ENCODE measurements at places on chromosomes 16 and 17.
A peak's percentile ranks its signal among the peaks of the same experiment; 100 is the strongest.

- DNase-seq = no peak
These were observed 36.7 kb upstream of the ULK2 start for GRCh38 chr17:19904412-19904811.

- no peak for DNase-seq
These were observed 8.2 kb upstream of the C16orf95 start for GRCh38 chr16:87325423-87325858.

DNA sequence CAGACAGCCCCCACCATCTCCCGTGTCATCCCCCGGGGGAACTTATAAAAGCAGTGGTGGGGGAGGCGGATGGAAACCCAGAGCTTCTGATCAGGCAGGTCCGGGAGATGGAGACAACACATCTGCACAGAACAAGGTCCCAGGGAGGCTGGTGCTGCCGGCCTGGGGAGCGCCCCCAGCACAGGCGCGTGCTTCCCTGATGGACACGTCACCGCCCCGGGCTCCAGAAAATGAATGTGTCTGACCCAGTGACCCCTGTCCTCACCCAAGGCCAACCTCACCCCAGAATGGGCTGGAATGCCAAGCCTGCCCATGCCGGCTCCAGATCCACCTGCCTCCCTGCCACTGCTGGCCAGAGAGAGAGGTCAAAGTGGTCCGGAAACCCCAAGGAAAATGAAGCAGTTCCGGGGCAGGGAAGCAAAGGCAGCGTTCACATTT, 12.5 kb downstream of the SLC7A5 start:
- DNase-seq = no peak

DNA sequence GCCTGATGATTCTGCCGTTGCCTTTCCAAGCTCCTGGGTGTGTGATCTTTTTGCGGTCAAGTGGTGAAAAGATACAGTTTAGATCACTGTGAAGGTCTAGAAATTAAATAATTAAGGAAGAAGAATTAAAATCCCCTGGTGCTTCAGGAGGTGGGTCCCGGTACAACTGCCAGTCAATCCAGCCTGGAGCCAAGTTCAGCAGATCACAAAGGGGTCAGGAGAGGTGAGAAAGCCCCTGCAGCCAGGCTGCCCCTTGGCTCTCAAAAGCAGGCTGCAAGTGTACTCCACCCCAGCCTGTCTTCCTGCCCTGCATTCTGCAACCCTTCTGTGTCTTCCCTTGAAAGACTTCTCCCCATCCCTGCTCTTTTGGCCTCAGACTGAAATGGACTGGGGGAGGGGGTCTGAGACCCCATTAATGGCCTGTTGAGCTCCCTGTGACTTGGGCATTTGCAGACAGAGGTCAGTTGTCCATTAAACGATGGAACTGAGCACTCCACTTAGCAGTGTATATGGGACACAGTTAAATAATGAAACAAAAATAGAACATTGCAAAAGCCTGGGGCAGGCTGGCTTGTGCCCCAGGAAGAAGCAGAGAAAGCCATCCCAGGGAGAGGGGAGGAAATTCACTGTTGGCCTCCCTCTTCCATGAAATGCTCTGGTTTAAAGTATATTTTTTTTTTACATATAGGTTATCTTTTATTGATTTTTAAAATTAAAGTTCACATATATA, 15.1 kb downstream of the CACNG5 start:
- DNase-seq = no peak

- no peak for DNase-seq
These were observed 40.9 kb downstream of the MAPT start for GRCh38 chr17:45935197-45935709.

GRCh38 chr17:2996810-2997670, 66.4 kb downstream of the OR1D5 start:
- DNase-seq = no peak

- DNase-seq = no peak
These were observed 47.4 kb upstream of the KSR1 start for GRCh38 chr17:27408891-27409290.

GRCh38 chr17:79981661-79982101, 54.0 kb downstream of the TBC1D16 start:
- DNase-seq = no peak

DNA sequence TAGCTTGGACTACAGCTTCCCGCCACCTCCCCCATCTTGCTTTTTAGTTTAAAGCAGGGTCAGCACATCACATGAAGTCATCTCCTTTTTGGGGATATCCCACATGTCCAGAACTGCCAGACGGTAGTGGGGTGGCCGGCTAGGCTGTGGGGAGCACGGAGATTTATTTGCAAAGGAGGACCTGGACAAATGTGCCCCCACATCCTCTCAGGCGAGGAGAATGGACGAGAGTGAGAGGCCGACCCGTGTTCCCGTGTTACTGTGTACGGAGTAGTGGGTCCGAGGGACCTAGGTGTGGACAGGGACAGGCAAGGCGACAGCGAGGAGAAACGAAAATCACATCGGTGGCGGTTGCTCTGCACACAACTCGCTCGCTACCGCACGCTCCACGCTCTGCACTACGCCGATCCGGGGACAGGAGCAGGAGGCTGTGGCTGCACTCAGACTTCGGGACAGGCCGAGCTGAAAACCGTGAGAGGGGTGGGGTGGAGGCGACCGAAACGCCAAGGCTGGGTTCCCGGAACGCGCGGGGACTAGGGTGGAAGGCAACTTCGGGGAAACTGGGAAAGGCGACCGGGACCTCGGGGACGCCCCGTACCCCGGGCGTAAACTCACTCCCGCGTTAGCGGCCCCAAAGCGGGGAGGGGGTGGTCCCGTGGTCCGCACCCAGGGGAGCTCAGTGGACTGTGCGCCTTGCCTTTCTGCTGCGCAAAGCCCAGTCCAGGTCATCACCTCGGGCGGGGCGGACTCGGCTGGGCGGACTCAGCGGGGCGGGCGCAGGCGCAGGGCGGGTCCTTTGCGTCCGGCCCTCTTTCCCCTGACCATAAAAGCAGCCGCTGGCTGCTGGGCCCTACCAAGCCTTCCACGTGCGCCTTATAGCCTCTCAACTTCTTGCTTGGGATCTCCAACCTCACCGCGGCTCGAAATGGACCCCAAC, at the start of gene MT1A:
Gene MT1A, plus strand, starts transcription at position 853 of the 937 bp plus-strand sequence. Its CDS starts 73 bp downstream, at position 926.
- DNase-seq = no peak

DNA sequence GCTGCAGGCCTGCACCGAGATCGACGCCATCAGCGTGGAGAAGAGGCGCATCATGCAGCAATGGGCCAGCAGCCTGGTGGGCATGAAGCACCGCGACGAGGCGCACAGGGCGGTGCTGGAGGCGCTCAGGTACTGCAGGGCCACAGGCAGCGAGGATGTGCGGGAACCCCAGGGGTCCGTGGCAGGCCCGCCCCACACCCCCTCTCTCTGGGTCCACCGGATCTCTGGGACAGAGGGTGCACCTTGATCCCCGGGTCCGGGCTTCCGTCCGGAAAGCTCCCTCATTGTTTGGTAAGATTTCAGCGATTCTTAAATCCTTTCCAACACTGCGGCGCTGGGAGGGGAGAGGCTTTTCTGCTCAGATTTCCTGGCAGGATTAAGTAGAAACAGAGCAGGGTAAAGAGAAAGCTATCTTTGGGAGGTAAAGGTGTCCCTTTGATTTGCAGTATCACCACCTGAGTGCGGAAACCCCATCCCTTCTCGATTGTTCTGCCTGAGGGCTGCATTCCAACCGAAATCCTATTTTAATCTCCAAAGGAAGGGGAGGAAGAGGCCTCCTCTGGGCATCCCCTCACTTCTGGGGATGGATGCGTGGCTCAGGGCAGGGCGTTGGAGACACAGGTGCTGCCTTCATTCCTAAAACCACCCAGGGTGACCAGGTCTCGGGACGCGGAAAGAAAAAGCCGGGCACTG, 29.2 kb downstream of the CCDC40 start:
- DNase-seq = no peak

- DNase-seq = no peak
These were observed 19.0 kb upstream of the GNG13 start for GRCh38 chr16:819336-820043.

DNA sequence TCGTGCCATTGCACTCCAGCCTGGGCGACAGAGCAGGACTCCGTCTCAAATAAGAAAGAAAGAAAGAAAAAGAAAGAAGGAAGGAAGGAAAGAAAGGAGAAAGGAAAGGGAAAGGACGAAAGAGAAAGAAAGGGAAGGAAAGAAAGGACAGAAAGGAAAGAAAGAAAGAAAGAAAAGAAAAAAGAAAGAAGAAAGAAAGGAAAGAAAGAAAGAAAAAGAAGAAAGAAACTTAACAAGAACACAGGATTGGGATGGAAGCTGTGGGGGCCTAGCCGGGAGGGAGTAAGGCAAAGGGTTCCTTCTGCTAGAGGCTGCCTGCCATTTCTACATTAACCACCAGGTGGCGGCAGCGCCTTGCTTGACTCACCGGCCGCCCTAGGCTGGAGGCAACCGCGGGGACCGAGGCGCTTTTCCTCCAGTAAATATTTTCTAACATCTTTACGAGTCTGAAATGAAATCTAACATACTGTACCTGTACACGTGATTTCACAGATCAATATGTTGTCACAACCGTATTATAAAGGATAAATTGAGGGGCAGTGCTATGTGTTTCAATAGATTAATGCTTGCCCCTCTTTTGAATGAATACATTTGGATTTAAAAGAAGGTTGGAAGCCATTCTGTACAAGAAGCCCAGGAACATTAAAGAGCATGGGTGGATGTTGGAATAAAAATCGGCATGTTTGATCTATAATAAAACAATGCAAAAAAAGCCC, 6.1 kb downstream of the GJD3 start:
- peak; percentile 82 for DNase-seq

DNA sequence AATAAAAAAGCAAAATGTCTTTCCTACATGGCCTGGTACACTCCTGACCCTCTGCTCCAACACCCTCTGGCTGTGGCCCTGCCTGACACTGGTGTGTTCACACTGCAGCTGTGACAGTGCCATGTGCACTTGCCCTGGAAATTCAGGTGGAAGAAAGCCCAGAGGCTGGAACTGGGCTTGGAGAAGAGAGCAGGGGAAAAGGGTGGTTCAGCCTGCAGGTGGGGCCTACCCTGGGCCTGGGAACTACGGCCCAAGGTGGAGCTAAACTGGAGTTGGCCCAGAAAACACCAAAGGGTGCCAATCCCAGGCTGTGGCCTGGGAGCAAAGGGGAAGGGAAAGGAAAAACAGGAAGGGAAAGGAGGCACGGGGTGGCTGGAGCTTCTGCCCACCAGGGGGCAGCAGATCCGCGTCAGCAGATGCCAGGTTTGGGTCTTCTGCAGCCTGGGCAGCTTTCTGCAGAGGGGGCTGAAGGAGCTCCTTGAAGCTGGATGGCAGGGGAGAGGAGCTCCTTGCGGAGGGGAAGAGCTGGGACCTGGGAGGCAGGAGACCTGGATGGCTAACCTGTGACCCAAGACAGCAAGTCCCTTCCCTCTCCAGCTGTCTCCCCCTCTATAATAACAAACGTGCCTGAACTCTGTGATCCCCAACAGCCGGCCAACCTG, 15.4 kb upstream of the CTCF start:
- peak; percentile 74 for DNase-seq

DNA sequence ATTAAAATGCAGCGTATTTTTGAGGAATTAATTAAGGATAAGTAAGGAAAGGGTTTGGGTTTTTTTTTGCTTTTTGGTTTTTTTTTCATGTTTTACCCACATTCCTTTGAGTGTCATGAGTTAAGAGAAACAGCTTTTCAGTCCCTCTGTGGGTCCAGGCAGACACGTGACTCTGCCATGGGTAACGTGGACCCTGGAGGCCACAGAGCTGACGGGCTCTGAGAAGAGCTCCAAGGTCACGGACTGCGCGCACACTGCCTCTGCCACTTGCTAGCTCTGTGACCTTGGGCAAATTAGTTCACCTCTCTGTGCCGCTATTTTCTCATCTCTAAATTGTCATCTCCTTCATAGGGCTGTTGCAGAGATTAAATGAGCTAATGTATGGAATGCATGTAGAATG, 588.2 kb upstream of the CDH11 start:
- no peak for DNase-seq

DNA sequence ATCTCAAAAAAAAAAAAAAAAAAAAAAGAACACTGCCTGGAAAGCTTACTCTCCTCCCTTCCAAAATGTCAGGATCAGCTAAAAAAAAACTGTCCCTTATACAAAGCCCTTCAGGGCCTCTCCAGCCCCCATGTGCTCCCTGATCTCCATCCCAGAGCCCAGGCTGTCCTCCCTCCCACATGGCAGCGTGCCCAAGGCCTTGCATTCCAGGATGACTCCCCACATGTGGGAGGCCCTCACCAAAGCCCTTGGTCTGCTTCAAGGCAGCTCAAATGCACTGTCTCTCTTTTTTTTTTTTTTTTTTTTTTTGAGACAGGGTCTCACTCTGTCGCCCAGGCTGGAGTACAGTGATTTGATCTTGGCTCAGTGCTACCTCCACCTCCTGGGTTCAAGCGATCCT, 2.3 kb downstream of the FDXR start:
- no peak for DNase-seq

GRCh38 chr17:75288770-75289114, 491 bp downstream of the SLC25A19 start:
- peak; percentile 30 for DNase-seq

DNA sequence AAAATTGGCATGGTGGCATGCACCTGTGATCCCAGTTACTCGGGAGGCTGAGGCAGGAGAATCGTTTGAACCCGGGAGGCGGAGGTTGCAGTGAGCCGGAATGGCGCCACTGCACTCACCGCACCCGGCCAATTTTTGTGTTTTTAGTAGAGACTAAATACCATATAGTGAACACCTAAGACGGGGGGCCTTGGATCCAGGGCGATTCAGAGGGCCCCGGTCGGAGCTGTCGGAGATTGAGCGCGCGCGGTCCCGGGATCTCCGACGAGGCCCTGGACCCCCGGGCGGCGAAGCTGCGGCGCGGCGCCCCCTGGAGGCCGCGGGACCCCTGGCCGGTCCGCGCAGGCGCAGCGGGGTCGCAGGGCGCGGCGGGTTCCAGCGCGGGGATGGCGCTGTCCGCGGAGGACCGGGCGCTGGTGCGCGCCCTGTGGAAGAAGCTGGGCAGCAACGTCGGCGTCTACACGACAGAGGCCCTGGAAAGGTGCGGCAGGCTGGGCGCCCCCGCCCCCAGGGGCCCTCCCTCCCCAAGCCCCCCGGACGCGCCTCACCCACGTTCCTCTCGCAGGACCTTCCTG, at the start of gene HBQ1:
Gene HBQ1, plus strand, starts transcription at position 359 of the 575 bp plus-strand sequence. Its CDS starts 28 bp downstream, at position 387.
- DNase-seq = no peak

DNA sequence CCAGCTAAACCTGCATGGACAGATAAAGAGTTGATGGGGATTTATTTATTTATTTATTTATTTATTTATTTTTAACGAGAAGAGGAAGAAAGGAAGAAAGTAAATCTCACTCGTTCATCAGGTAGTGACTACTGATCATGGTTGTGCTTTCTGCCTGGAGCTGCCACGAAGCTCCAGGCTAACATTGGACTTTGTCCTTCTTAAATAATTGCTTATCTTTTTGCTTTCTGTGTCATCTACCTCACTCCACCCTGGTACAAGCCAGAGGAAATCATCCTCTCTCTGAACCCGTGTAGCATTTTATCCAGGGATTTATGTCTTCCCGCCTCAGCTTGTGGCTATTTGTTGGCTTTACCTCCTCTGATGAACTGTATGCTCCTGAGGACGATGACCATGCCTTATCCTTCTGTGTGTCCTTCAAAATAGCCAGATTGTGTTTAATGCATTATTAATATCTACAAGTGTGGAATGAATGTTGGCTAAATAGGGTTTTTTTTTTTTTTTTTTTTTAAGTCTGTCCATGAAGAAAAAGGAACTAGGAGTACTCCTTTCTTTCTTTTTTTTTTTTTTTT, 8.0 kb upstream of the SLC12A3 start:
- no peak for DNase-seq

All from stimulated activated CD4-positive, alpha-beta T cell treated with anti-CD3 and anti-CD28 coated beads, Interleukin-4, amount 100 ng/mL, for 4 hours (primary cell).